HL-60 (cell line): ENCODE measurements at places on chromosomes 5 and 9.

- no peak for DNase-seq
These were observed 56.8 kb downstream of the FAT2 start for GRCh38 chr5:151534350-151534749.

- no peak for DNase-seq
These were observed 80.8 kb downstream of the LMNB1 start for GRCh38 chr5:126857472-126858410.

- DNase-seq, result no peak
These were observed 433.9 kb upstream of the ZNF608 start for GRCh38 chr5:125180231-125180829.

DNA sequence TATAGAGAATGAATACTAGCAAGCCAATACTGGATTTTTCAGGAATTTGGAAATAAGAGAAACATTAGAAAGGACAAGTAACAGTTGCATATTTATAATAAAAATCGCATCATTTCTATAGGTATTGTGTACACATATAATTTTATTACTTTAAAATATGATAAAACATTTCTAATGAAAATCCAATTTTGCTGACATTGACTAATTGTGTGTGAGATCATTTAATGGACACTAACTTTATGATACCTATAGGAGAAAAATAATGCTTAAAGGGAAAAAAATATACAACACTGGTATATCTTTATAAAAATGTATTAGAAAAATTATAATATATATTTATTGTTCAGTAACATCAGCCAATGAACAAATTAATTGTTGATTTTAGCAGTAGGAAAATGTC, 557.3 kb downstream of the CDH12 start:
- DNase-seq, result no peak

DNA sequence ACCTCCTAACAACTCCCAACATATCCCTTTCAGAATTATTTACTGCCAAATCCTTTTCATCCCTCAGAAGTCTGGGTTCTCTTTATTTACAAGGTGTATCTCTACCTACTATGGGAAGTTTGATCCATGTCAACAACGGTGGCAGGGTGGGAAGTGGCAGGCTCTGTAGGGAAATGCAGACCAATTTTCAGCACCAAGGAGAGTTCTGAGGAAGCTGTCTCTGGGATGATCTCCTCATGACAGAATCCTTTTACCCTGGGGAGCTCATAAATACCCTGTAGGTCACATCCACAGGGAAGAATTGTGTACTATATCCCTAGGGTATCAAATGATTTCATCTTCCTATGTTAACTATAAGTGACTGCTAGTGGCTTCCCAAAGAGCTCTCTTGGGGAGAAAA, 107.8 kb upstream of the NEK6 start:
- no peak for DNase-seq

DNA sequence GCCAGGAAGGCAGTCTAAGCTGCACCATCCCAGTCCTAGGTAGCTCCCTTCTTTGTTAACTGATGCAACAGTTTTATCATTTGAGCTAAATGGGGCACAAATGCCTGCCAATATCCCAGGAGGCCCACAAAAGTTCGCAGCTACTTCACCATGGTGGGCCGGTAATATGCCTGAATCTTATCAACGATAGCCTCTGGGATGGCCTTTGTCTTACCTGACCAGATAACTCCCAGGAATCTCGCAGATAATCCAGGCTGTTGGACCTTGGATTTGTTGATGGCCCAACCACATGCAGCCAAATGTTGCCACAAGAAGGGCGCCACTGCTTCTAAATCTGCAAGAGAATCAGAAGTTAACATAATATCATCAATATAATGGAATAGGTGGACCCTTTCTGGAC, 83.8 kb upstream of the ATP10B start:
- no peak for DNase-seq

DNA sequence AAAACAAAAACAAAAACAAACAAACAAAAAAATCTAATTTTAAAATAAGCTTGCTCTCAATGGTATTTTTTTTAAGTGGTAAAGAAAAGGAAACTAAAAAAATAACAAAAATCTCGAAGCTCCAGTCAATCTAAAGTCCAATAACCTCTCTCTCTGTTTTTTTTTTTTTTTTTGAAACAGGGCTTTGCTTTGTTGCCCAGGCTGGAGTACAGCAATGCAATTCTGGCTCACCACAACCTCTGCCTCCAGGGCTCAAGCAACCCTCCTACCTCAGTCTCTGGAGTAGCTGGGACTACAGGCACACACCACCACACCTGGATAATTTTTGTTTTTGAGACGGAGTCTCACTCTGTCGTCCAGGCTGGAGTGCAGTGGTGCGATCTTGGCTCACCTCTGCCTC, 25.9 kb upstream of the GLDC start:
- no peak for DNase-seq

GRCh38 chr9:127216888-127217217, 47.7 kb upstream of the GARNL3 start:
- DNase-seq, result no peak

DNA sequence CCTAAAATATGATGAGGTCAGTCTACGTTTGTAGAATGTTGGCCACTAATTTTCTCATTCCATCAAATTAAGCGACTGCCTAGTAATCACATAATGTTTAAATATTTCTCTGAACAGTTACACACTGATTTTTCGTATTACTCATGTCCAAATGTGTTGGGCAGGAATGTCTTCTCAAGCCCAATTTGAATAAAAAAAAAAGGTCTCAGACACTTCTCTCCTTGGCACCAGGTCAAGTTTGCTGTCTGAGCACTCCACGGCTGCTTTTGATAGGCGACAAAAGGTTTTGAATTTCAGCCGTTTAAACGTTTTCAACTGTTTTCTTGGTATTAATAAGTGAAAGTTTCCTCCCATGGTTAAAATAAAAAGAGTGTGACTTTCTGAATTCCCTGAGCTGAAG, 542.1 kb downstream of the IRX1 start:
- DNase-seq, result no peak

GRCh38 chr5:2749514-2750025, 1.9 kb downstream of the IRX2 start:
- no peak for DNase-seq

DNA sequence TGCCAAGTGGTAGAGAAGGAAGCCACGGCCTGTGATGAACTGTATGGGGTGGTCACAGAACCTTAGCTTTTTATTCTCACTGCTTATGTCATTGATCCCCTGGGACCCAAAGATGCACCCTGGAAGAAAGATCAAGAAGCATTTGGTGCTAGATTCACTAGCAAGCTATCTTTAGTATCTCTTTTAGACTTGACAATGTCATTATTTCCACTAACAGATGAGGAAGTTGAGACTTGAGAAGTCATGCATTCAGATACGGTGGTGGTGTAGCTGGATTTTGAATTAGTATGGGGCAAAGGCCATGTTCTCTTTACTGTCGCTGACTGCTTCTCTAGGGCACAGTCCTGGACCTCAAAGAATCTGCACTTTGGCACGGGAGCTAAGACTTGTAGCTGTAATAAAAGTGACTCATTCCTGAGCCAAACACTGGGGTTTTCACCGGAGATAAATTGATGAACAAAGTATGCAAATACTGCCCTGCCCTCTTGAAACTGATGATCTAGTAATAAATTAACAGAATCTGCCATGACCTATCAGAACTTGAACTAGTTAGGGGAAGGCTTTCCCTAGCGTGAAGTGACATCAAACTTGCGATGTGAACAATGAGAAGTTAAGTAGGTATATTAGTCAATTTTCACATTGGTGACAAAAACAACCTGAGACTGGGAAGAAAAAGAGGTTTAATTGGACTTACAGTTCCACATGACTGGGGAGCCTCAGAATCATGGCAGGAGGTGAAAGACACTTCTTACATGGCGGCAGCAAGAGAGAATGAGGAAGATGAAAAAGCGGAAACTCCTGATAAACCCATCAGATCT, 5.4 kb downstream of the GDA start:
- no peak for DNase-seq

- no peak for DNase-seq
These were observed 158.4 kb downstream of the GABBR2 start for GRCh38 chr9:98550206-98550820.

GRCh38 chr5:176350416-176350815, 11.1 kb downstream of the KIAA1191 start:
- no peak for DNase-seq

DNA sequence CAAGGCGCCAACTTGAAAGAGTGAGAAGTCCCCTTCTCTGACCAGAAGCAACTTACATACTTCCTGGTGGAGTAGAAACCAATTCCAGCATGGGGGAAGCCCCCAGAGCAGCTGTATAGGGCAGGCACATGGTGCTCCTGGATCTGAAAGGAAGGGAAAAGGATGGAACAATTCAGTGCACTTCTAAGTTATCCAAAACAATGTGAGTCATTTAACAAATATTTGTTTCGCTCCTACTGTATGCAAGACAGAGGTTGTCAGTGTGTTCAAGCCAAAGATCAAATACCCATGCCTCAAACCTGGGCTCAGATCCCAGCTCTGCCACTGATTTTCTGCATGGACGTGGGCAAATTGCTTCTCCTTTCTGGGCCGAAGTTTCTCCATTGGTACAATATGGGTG, 67.1 kb downstream of the LHX2 start:
- no peak for DNase-seq

DNA sequence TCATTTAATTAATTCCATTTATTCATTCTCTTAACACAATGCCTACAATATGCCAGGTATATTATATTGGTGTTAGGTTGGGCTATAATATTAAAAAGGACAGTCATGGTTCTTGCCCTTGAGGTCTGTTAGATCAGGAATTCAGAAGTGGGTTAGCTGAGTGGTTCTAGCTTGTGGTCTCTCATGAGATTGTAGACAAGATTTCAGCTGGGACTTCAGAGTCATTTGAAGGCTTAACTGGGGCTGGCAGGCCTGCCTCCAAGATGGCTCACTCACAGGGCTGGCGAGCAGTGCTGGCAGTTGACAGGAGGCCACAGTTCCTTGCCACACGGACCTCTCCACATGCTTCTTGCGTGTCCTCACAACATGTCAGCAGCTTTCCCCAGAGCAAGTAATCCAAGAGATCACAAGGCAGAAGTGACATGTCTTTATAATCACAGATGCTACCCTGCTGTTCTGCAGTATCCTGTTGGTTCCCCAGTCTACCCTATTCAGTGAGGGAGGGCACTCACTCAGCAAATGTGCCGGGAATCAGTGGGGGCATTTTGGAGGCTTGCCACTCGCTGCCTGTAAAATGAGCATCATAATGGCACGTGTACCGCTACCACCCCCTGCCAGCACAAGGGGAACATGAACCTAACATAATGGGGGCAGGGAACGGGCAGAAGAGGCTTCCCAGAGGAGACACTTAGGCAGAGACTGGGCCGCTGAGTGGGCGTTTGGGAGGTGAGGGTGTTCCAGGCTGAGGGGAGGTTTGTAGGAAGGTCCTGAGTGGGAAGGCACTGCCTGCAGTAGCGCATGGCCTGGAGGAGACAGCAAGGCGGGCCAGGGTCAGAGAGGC, 70.0 kb downstream of the EXOSC2 start:
- DNase-seq, result no peak

DNA sequence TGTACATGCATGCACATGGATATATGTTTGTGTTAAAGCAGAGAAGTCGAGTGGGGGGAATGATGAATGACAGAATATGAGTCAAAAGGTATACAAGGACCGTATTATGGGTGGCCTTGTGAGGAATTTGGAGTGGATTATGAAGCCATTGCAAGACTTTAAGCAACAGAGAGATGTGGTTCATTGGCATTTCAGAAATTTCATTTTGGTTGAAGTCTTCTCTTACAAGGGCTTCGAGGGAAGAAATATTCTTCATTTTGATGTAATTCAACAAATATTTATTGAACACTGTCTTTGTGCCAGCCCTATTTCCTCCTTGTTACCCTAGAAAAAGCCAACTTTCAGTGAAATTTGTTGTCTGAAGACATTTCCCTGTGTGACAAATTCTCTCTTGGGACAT, 83.9 kb upstream of the SLCO6A1 start:
- no peak for DNase-seq
